Esophagus squamous epithelium (tissue), 5 donors: ENCODE measurements at places on chromosomes 5 and 9.

DNA sequence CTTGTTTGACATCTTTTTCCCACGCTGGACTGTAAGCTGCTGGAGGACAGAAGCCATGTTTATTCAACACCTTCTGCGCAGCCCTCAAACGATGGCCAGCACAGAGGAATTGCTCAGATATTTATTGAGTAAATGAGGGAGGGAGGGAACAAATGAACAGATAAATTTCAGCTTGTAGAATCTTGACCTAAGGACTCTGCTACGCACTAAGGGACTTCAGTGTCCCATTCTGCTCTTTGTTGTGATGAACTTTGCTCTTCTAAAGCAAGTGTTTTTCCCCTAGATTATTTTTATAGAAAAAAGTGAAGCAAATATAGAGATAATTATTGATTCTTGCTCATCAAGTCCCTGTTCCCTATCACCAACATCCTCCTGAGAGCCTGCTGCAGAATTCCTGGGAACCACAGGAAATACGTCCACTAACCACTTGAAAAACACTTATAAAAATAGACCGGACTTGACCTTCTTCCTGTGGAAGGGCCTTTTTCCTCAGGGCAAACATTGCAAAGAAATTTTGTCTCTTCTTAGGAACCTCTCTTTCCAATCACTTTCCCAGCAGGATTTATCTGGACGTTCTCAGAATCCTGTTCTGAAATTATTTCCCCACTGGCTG, 54.9 kb downstream of the FGF1 start:
- no peaks in the 10 kb centered on the region for H3K27me3 ChIP-seq
- H3K4me1 ChIP-seq: no peaks in the 10 kb centered on the region
- no peaks in the 10 kb centered on the region for H3K36me3 ChIP-seq
- H3K27ac ChIP-seq: no peak overlapping the region
- no peak overlapping the region for H3K4me3 ChIP-seq

- no peak overlapping the region for H3K4me3 ChIP-seq
- H3K27me3 ChIP-seq: peaks cover 100% of the 10 kb centered on the region
- H3K4me1 ChIP-seq: peaks cover 42% of the 10 kb centered on the region
- H3K27ac ChIP-seq: no peak overlapping the region
- H3K36me3 ChIP-seq: no peaks in the 10 kb centered on the region
Measured at GRCh38 chr9:126623314-126623666, 9.6 kb downstream of the LMX1B start.

- no peak overlapping the region for H3K4me3 ChIP-seq
- no peaks in the 10 kb centered on the region for H3K4me1 ChIP-seq
- DNase-seq: no peak
- no peaks in the 10 kb centered on the region for H3K27me3 ChIP-seq
- H3K36me3 ChIP-seq: no peaks in the 10 kb centered on the region
Measured at GRCh38 chr5:66529704-66530103, 66.5 kb upstream of the MAST4 start.

- H3K36me3 ChIP-seq: no peaks in the 10 kb centered on the region
- no peak overlapping the region for H3K4me3 ChIP-seq
Measured at GRCh38 chr5:39518516-39518915, 93.7 kb upstream of the DAB2 start.

DNA sequence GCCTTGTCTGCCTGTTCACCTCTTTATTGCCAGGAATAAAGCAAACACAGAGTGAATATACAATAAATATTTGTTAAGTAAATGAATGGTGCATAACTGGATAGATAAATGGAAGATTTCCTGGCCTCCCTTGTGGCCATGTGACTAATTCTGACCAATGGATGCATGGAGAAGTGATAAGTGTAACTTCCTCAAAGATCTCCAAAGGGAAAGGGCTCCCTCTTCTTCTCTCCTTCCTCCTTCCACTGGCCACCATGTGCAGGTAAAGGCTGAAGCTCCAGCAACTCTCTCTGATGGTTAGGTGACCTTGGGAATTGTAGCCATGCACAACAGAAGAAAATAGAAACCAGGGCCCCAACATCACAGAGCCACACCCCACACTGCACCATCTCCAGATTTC, 174.4 kb downstream of the EBF1 start:
- no peak overlapping the region for H3K4me3 ChIP-seq
- no peaks in the 10 kb centered on the region for H3K4me1 ChIP-seq
- H3K27me3 ChIP-seq: no peaks in the 10 kb centered on the region
- DNase-seq: no peak
